EH (cell line): ENCODE measurements at places on chromosomes 3 and 15.

GRCh38 chr3:143707848-143708247 lies 140.4 kb downstream of the SLC9A9 start:
- DNase-seq = no peak

DNA sequence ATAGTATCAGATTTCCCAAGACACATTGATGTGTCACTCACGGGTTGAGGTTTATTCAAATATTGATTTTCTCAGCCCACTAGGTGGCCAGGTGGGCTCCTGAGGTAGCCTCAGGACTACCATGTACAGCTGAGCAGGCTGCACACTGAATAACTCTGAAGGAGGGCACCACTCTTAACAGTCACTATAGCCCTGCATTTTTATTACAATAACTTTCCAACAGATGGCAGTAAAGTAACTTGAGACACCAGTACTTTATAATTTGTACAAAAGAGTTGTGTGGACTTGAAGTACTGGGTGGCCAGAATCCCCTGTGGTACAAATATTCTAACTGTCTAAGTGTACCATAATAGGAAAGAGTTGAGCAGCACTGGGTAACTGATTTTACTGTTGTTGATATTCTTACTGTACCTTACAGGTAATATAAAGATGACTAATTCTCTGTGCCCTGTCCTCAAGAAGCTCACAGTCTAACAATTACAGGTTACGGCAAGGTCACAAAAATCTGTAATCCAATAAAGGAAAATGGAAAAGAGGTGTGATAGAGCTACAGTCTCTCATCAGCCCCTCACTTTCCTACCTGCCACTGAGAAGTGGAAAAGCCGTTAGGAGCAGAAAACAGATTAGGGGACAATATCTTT lies 76.0 kb downstream of the ETFA start:
- peak; percentile 61 for DNase-seq

DNA sequence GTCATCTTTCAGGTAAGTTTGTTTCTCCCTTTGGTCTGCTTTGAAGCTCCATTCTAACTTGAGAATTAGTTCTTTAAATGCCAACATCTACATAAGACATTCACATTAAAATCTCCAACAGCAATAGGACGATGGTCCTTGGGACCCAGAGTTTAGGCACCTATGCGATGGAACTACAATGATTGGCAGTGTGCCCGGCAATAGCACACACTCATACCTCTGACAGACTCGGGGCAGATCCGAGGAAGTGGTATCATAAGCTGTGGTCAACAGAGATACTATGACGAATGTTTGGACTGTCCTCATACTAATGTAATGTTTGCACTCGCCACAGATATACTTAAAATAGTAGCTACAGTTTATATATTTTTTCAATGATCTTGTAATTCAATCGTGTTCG lies 34.2 kb upstream of the NR2F2 start:
- peak; percentile 75 for DNase-seq

GRCh38 chr3:184568924-184569829 lies 7.6 kb downstream of the EPHB3 start:
- DNase-seq = peak; percentile 99

DNA sequence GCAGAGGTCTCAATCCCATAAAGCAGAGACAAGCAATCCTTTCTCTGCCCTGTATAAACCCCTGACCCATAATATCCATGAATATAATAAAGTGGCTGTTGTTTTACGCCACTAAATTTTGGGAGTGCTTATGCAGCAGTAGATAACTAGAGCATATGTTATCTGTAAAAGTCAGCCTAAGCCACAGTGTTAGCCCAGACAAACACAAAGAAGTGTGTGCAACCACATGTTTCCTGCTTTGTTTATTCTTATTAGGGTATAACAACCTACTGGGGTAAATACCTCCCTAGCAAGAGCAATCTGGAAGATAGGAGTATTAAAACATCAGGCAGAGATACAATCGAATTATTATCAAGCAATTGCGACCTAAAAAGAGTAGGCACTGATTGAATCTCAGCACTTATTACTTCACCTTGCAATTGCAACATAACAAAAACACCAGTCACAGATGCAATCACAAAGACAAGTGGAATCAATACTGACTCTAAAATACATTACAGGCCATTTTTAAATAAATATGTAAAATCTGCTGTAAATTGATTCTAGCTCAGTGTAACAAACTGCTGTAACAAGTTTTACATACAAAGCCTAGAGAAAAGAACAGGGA lies 94.6 kb upstream of the UBE2E2 start:
- no peak for DNase-seq

DNA sequence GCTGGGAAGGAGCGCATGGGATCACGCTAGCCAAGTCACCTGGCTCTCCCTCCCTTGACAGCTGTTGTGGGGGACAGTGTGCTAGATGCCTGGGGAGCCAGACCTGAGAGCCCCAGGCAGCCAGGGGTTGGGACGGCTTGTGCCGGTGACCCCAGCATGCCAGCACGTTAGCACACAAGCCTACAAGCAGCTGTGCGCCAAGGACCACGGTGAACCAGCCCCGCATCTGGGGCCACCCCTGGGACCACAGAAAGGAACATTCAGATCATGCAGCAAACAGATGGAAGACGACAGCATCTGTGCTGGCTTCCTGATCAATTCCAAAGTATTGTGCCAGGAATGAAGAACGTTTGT lies 64.8 kb downstream of the NTRK3 start:
- no peak for DNase-seq

GRCh38 chr15:99712415-99712814 lies 20.8 kb downstream of the LYSMD4 start:
- DNase-seq = no peak

DNA sequence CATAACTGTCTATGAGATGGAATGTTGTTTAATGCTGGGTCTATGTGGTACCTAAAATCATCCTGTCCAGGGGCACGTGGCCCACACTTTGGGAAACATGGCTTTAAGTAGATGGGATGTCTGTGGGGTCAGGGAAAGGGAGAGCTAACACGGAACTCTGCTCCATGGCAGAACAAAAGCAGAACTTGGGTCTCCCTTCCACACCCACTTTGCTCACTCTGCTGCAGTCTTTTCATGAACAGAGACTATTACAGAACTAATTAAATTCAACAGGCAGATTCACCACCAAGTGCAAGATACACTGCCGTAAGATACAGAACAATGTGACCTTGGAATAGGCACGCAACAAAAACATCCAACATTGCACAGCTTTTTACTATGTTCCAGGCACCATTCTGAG lies 28.2 kb downstream of the POPDC2 start:
- no peak for DNase-seq

GRCh38 chr3:185052631-185053030 lies 100.2 kb downstream of the C3orf70 start:
- DNase-seq = no peak

DNA sequence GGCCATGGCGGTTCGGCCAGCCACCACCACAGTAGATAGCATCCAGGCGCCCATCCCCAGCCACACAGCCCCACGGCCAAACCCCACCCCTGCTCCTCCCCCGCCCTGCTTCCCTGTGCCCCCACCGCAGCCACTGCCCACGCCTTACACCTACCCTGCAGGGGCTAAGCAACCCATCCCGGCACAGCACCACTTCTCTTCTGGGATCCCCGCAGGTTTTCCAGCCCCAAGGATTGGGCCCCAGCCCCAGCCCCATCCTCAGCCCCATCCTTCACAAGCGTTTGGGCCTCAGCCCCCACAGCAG lies 29.5 kb downstream of the PTPN23 start:
- DNase-seq = no peak

GRCh38 chr3:14235912-14236295 lies 57.3 kb downstream of the LSM3 start:
- no peak for DNase-seq

GRCh38 chr3:165225604-165226003 lies 29.4 kb upstream of the SLITRK3 start:
- no peak for DNase-seq

DNA sequence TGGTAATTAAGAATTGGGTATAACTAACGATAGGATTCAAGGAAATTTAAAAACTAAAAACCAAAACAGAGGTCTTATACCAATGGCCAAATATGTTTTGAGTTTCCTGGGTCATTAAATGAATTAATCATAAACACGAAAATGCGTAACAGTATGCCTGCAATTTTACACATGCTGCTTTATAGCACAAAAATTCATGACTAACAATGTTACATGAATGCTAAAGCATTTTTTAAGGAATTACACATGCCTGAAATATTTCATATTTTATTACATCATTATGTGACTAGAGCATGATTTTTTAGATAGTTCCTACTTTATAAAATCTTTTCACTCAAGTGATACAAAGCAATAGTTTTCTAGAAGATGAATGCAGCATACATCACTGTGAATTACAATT lies 74.7 kb downstream of the ZNF148 start:
- peak; percentile 87 for DNase-seq

DNA sequence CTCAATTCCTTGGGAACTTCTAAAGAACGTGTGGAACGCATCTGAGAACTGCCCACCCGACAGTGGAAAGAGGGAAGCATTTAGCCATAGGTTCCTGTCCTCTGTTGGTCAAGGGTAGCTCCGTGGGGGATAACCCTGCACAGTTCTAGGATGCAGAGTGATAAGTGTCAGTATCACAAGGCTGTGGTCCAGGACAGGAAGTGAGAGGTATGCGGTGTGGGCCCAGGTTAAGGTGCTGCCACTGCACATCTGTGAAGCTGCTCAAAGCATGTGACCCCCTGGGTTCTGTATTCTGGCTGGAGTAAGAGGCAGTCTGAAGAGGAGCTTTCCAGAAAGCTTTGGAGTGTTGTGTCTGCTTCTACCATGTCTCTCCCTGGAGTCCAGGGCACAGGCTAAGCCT lies 51.7 kb upstream of the HES1 start:
- DNase-seq = no peak

DNA sequence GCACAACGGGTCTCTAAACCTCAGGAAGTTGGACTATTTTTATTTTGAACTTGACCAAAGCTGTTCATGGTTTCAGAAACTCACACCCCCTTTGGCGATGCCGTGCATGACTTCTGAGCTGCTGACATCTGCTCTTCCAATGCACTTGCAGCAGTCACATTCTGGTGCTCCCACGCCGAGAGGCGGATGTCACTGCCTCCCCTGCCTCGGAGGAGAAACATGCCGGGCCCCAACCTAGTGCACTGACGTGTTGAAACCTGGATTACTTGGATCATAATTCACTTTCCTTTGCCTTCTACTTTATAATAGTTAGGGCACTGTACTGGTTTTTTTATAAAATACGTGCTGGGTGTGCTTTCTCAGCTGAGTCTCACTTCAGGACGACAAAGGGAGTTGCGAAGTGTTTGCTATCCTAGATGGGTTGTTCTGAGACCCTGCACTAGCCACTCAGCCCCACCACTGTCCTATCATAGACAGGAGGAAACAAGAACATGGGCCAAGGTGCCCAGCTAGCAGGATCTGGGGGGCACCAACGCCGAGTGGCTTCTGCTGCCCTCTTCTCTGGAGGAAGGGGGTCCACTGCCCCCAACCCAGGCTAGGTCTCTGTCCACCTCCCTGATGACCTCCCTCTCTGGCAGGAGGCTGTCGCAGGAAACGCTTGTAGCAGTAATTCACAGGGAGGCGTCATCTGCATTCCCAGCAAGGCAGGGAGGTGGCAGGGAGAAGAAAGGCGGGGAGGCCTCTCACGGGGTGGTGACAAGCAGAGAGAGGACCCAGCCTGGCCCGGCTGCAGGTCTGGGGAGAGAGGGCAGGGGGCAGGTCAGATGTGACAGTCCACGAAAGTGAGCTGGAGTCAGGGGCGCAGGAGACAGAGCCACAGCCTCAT lies 158.8 kb upstream of the IQSEC1 start:
- peak; percentile 4 for DNase-seq

DNA sequence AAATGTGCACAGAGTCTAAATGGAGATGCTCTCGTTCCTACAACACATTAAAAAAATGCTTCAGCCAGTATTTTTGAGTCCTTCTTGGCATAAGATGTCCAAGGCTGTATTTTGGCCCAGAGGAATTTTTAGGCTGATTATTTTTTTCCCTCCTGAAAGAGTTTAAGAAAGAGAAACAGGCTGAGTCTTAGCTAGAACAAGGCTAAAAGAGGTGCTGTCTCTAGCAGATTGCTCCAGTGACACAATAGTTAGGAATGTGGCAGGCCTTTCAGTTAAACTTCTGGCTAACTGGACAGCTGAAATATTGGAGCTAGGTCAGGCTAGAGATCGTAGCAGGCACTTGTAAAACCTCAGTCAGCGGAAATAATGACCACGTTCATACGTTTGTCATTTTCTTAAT lies 271.4 kb upstream of the RARB start:
- DNase-seq = peak; percentile 92

DNA sequence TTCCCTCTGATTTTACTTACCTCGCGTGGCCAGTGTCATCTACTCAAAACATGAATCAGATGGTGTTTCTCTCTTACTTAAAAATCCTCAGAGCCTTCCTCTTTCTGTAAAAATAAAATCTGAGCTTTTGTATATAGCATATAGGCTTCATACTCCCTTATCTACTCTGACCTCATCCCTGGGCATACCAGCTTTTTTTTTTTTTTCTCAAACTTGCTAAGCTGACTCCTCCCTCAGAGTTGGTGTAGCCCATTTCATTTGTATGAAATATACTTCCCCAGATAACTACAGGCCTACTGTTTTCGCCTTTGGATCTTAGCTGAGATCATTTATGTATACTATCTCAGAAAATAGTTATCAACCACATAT lies 648.9 kb upstream of the ALCAM start:
- DNase-seq = no peak

- DNase-seq = no peak
These were observed 21.4 kb downstream of the LOXL1 start for GRCh38 chr15:73947651-73948050.

DNA sequence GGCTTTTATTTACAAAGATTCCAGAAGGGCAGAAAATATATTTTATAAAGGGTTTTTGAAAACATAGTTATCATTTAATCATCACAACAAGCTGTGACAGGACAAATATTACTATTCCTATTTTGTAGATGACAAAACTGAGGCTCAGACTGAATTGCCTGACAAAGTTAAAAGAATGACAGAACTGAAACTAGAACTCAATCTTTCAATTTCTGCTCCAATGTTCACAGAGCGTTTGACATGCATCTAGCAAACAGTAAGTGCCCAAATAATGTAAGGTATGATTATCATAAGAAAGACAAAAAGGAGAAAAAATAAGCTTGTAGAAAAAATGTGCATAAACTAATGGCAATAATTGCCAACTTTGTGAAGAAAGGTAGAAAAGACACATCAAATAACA lies 61.9 kb downstream of the SCAPER start:
- DNase-seq = no peak

DNA sequence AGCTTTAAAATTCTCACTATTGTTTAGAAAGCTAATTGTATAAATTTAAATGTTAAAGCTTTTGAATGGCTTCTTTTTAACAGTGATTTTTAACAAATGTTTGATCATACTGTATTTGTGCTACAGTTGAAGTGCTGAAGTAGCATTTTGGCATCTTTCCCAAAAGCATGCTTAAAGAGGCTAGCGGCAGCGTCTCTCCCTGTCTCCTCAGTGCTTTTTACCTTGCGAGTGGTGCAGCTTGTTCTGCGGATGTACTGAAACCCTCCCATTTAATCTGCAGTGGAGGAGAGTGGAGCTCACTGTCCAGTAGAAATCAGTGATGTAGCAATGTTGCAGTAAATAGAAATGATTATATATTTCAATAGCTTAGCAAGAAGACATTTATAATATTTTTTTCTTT lies 43.7 kb downstream of the LRRC49 start:
- DNase-seq = no peak

GRCh38 chr3:98246142-98246541 lies 17.9 kb upstream of the OR5H6 start:
- DNase-seq = no peak
